Activated naive CD4-positive, alpha-beta T cell (primary cell): ENCODE measurements at places on chromosomes 1 and 21.

DNA sequence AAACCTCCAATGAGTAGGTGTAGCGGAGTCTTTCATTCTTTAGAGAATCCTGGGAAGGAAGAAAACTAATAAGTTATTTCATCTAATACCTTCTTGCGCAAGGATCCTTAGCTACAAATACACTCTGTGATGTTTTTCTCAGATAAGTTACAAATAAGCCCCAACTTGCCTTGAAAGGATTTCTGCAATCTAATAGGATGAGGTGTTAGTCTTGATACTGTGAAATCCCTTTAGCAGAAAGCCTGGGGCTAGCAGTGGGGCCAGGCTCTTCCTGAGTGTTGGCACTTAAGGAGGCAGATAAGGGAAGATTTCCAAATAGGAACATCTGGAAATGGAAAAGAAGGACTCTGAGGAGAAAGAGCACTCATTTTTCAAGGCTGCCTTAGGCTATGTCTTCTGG lies 168.0 kb upstream of the DAB1 start:
- DNase-seq: no peak

DNA sequence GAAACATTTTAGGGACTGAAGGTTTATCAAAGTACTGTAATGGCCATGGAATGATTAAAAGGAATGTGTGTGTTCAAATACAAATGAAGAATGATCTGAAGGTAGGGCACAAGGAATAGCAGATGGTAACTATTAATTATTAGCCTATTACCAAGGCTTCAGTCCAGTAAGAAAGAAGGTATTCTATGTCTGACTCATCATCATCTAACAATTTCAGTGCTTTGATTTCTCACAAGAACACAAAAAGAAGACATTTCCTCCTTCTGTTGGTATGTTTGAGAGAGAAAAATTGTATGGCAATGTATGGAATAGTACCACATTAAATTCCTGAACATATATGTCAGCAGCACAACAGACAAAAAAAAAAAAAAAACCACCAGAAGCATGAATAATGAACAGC lies 57.5 kb downstream of the TYW3 start:
- DNase-seq: no peak

GRCh38 chr1:40703316-40703715 lies 11.8 kb downstream of the NFYC start:
- no peak for DNase-seq

DNA sequence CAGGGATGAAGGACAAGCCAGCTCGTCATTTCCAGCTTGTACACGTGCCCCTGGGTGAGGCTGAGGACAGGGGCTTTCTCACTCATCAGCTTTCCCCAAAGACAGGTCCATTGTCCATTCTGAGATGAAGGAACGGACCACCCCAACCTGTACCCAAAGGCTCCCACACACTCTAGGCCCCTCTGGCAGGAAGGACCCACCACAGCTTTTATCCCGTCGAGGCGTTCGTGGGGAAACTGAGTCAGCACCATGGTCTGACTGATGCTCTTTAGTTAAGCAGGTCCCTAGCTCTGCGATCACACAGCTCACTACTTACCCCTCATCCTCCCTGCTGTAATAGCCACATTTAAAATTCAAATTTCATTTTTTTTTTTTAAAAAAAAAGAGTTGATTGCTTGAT lies 117.3 kb downstream of the AJAP1 start:
- no peak for DNase-seq

DNA sequence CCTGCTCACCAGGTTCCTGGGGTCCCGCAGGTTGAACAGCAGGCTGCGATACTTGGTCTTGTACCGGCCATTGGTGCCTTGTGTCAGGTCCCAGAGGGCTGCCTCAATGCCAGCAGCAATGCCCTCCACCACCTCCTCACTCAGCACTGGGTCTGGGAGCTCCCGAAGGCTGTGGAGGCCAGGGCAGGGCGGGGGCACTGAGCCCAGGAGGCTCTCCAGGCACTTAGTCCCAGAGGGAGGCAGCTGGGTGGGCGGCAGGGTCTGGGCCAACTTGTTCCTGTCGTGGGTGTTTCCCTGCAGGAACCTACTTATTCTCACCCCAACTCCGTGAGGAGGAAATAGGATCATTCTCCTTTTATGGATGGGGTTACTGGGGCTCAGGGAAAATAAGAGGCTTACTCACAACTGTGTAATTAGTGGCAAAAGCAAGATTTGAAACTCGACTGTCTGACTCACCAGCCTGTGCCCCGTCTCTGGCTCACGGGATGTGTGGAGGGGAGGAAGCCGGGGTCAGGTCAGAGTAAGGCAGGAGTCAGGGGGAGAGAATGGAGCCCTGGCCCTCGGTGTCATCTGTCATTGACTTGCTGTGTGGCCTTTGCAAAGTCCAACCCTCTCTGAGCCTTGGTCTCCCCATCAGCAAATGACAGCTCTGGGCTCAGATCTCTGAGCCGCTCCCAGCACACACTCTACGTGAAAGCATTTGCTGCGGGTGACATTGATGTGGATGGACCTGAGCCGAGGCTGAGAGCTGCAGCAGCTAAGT lies 17.2 kb downstream of the SPOCD1 start:
- no peak for DNase-seq

GRCh38 chr1:201405484-201405831 lies 6.3 kb upstream of the LAD1 start:
- DNase-seq: no peak
